ENCODE measurements at places on chromosomes 3 and 15.

DNA sequence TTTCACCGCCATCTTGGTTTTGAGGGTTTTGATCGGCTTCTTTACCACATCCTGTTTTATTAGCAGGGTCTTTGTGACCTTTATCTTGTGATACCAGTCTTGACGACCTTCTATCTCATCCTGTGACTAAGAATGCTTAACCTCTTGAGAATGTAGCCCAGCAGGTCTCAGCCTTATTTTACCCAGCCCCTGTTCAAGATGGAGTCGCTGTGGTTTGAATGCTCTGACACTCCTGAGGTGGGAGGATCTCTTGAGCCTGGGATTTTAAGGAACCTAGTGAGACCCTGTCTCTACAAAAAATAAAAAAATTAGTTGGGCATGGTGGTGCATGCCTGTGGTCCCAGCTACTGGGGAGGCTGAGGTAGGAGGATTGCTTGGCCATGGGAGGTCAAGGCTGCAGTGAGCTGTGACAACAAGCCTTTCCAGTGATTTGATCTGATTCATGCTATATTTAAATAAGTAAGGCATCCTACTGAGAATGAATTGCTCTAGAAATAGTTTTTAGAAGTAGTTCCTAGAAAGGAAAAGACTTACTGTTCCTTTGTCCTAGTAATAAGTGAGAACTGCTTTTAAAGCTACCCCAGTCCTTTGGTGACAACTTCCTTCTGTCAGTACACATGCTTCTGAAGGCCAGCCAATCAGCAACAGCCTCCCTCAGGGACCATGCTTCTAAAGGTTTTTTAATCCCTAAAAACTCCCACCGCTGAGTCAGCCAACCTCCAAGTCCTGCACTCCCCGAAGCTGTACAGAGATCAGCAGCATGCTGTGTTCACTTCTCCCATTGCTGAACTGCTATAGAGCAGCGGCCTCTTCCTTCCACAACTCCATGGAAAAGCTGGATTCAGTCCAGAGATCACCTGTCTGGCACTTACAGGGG is 9.1 kb upstream of the CEMIP start:
- no peak for DNase-seq

GRCh38 chr3:149443545-149443912 is 31.0 kb upstream of the TM4SF4 start:
- no peak for DNase-seq

- DNase-seq: no peak
Measured at GRCh38 chr3:185420762-185421161, 57.8 kb downstream of the MAP3K13 start.

DNA sequence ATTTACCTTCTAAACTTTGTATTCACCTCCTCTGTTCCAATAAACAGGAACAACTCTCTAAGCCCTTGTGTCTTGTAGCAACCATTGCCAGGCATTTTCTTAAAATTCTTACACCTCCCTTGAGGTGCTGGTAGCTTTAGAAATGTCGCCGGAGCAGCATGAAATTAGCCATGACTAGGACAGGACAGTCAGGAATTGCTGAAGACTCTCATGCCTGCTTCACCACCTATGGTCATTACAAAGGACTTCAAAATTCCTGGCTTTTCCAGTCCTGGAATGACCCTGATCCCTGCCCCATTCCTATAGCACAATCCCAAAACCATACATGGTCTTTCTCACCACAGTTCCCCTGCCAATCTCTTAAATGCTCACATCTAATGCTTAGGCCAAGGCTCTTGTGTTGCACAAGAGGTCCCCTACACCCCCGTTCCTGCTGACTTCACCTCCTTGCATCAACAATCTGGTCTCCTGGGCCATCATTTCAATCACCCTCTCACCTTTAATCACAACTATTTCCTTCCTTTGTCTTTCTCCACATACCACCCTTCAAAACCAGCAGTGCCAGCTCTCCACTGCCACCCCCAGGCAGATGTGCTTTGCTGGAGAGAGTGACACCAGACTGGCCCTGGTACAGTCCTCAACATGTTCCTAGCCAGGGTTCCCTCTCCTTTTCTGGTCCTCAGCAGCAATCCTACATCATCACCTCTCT is 113.2 kb upstream of the TJP1 start:
- DNase-seq: no peak

- DNase-seq: no peak
Measured at GRCh38 chr15:67911727-67912126, 71.9 kb upstream of the RNU6-1 start.

GRCh38 chr15:79973456-79974195 is 2.6 kb upstream of the BCL2A1 start:
- DNase-seq: no peak

DNA sequence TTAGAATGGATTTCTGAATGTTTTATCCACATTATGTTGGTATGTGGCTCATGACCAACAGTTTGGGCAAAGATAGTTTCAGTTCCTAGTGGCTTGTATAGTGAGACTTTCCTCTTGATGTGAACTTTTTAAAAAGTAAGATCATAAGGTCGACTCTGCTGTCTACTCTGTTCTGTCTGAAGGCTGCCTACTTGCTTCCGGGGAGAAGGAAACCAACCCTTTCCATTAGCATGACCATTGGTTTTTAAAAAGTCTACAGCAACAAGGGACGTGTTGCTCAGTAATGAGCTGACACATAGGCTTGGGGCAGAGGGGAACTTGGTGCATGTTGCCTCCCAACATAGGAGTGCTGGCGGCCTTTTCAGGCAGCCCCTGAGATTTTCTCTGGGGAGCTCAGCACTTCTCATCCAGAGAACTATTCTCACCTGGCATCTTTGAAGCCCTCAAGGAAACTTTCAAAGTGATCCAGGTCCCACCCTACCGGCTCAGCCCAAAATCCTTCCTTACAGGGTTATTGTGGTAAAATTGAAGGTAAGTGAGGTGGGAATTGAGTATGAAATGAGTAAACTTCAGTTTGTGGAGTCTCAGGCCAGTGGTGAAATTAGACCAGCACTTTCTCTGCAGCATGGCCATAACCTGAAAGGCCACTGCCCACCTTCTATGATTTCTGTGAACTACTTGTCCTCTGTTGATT is 30.6 kb downstream of the PSMD6 start:
- DNase-seq: no peak

DNA sequence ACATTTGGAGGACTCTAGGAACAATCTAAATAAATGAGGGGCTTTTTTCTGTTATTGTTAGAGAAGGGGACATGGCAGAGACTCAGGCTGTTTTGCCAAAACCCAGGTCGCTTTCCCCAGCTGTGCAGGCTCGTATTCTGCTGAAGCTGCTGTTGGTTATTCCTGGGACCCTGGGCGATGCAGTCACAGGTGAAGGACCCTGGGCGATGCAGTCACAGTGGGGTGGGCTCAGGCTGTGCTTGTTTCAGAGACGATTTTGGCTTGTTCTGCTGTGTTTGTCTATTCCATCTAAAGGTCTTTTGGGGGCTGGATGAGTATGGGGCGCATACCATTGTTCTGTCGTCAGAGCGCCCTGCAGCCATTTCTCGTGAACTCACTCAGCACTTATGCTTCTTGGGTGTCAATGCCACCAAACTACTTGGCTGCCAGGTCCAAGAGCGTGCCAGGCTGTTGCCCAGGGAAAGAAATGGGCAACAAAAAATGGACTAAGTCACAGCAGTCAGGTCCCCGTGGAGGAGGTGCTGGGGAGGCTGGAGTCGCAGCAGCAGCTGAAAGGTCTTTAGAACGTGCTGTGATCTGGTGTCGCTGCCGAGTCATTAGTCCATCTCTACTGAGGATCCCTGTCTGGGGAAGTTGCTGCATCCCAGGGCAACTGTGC is 151.4 kb downstream of the CHDH start:
- no peak for DNase-seq

DNA sequence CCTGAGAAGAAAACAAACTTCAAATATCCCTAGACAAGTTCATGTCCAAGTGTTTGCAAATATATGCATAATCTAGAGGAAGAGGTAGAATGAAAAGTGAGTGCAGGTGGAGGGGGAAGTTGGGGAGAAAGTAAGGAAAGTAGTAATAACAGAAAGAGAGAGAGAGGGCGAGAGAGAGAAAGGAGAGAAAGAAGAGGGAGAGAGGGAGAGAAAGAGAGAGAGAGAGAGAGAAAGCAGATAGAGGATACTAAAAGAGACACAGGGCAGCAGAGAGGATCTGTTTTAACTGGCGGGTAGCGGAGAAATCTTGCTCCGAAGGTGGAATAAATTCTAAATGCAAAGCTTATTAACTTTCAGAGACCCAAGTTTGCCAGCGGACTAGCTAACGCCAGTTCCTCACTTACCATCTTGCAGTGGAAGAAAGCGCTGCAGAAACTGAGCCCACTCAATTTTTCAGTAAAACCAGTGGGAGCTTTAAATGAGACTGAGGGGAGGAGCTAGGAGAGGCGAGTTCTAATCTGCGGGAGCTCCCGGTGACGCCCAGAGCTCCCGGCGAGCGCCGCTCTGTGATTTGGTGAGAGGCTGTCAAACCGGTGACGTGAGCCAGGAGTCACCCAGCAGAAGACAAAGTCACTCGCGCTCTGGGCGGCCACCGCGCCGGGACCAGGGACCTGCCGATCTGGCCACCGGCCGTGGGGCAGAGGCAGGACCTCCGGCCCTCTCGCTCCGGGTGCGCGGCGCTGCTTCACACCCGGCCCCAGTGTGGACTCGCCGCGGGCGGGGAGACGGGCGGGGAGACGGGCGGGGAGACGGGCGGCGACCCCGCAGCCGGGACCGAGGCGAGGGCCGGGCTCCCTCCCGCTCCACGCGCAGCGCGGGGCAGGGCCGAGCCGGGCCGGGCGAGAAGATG is at the start of gene GMNC:
TSS of gene GMNC (minus strand) at position 486 of the 910 bp plus-strand sequence. CDS start at position 407, 79 bp downstream.
- no peak for DNase-seq

GRCh38 chr3:73228000-73228399 is 166.5 kb downstream of the EBLN2 start:
- DNase-seq: no peak

DNA sequence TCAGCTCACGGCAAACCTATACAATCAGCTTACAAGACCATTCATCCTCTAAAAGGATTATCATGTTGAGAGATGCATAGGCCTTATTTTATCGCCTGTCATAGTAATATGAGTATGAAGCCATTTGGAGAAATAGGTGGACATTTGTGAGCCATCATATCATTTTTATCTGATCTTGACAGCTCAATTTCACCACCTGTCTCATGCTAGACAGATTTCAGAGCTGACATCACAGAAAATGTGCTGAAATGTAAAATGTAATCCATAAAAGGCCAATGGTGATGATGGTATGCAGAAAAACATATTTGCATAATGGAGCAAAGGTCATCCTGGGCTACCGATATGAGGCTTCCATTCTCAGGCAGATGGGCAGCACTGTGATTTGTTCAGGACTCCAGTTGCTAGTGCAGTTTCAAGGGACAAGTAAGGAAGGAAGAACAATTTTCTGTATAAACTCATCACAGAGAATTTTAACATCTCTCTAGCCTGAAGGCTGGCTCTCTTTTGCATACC is 221.5 kb downstream of the ULK4 start:
- DNase-seq: no peak

- DNase-seq: no peak
Measured at GRCh38 chr3:150367757-150368156, 40.3 kb upstream of the TSC22D2 start.

GRCh38 chr15:66359740-66360139 is 3.3 kb upstream of the TIPIN start:
- no peak for DNase-seq

DNA sequence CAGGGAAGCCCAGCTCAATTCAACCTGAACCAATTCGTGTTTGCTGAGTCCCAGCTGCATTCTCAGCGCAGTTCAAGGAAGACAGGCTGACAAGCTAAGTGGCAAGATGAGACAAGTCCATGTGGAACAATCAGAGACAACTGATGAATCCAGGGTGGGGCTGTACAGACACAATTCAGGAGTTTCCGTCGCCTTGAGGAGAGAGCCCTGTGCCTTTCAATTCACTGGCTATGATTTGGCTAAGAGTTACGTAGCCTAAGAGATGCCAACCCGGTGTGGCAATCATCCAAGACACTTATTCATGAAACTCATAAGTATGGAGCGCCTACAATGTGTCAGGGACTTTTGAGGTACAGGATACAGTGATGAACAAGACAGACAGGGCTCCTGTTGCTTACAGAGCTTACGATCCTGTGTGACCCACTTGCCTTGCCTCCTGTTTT is 15.5 kb upstream of the ZBED2 start:
- no peak for DNase-seq

DNA sequence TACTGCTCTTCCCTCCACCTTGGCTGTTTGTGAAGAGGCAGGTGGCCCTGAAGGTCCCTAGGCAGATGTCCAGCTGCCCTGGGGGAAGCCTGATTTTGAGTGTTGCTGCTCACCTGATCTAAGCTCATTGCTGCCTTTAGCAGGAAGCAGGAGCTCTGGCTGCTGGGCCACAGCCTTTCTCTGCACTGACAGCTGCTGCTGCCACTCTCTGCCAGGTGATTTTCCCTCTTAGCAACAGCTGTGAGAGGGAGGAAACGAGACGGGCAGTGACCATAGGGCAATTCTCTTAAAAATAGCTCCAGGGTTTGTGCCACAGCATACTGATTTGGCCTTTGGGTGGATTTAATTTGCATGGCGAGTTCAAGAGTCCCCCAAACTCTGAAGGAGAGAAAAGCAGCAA is 415.8 kb upstream of the SEMA6D start:
- DNase-seq: no peak

GRCh38 chr3:47250309-47251060 is 32.1 kb downstream of the KIF9 start:
- no peak for DNase-seq

DNA sequence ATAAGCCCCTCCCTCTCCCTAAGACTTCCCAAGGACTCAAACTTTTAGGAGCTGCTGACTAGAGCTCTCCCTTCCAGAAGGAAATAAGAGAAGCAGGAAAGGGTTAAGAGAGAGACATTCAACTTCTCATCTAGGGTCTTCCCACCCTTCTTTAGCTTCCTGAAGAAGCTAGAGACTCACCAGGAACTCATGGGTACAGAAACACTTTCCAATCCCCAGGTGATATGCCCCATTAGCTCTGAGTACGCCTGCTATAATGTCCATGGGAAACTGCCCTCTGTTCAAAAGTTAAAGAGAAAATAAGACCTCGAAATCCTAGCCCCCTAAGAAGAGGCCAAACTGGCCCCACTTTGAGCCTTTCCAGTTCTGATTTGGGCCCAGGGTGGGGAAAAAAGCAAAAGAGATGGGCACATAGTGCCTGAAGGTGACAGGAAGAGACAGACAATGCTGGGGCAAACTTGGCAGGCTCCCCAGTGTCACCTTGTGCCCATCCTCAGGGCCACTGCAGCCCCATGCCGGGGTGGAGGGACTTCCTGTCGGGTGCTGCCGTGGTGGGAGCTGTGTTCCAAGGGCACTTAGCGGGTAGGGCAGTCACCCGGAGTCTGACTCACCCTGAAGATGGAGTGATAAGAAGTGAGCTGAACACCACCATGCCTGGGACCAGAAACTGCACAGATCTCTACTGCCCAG is 29.5 kb downstream of the CCDC12 start:
- no peak for DNase-seq

- DNase-seq: no peak
Measured at GRCh38 chr3:184537885-184538665, 23.5 kb upstream of the EPHB3 start.

DNA sequence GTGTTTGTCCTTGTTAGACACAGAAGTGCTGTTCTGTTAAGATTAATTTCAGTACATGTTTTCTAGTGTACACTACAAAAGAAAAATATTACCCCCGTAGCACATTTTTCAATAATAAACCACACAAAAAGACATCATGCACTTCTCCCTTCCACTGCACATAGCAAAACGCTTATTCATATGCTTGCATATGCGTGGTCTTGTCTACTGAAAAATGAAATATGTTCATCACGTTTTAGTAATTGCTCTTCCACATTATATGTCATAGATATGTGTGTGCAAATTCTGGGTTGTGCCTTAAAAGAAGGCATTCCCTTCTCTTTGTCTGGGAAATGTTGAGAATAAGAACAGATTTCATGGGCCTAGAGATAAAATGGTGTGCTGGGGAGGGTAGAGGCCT is 353.9 kb downstream of the NSUN3 start:
- DNase-seq: no peak

GRCh38 chr15:87200149-87200548 is 1056.4 kb downstream of the NTRK3 start:
- DNase-seq: no peak
